ENCODE measurements at places on chromosomes 11 and 22.
A peak's percentile ranks its signal among the peaks of the same experiment; 100 is the strongest.

GRCh38 chr11:86108191-86108590 lies 39.3 kb upstream of the PICALM start:
- no peak for DNase-seq

GRCh38 chr11:110430267-110431050 lies 711 bp downstream of the FDX1 start:
- no peak for DNase-seq

DNA sequence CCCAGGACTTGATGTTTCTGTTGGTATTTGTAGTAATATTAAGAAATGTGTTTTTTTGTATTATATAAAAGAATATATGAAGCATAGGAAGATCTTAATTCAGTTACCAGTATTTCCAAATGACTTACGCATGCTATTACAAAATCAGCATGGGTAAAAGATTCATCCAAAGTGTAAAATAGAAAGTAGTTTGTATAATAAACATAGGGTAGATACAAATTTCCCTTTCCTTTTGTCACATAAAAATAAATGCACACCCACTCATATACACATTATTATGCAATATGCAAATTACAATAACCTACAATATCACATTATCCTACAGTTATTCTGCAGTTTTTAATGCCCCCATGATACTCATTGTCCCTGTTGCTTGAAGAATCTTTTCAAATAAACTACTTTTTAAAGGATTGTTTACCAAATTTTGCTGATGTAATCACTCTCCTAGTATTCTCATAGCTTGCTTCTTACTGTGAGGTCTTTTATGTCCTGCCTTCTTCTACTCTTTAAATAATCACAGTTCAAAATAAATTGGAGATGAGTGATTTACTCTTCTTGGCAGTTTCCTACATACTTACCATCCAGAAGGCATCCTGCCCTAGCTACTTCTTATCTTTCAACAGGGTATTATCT lies 244.0 kb downstream of the CASP12 start:
- no peak for DNase-seq

DNA sequence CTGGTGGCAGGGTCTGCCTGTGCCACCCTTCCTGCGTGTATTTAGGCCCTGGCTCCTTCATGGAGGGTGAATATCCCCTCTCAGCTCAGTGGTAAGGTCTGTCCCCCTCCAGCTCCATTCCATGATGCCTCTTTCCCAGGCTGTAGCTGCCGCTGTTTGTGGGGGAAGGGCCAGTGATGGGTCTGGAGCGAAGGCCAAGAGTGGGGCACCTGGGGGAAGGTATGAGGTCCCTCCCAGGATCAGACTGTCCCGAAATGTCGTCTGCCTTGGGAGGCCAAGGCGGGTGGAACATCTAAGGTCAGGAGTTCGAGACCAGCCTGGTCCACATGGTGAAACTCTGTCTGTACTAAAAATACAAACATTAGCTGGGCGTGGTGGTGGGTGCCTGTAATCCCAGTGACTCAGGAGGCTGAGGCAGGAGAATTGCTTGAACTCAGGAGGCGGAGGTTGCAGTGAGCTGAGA lies 1.1 kb downstream of the CD151 start:
- DNase-seq: no peak

- no peak for DNase-seq
These were observed 112.9 kb upstream of the DDI1 start for GRCh38 chr11:103923451-103923931.

DNA sequence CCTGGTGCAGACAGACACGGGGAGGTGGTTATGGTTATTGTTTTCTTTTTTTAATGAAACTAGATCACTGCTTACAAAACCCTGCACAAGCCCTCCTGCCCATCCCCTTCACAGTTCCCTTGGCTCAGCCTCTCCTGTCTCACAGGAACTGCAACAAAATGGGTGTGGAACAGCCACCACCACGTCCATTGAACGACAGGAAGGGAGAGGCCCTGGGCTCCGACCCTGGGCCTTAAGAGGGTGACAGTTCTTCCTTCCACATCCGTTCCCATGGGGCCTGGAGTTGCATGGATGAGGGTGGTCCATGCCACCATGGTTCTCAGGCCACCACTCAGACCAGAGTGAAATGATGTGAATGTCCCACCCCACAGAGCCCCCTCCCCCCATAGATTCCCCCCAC lies 15.7 kb downstream of the PRPF19 start:
- DNase-seq: no peak

- no peak for DNase-seq
These were observed 60.3 kb downstream of the MAML2 start for GRCh38 chr11:96282625-96283220.

DNA sequence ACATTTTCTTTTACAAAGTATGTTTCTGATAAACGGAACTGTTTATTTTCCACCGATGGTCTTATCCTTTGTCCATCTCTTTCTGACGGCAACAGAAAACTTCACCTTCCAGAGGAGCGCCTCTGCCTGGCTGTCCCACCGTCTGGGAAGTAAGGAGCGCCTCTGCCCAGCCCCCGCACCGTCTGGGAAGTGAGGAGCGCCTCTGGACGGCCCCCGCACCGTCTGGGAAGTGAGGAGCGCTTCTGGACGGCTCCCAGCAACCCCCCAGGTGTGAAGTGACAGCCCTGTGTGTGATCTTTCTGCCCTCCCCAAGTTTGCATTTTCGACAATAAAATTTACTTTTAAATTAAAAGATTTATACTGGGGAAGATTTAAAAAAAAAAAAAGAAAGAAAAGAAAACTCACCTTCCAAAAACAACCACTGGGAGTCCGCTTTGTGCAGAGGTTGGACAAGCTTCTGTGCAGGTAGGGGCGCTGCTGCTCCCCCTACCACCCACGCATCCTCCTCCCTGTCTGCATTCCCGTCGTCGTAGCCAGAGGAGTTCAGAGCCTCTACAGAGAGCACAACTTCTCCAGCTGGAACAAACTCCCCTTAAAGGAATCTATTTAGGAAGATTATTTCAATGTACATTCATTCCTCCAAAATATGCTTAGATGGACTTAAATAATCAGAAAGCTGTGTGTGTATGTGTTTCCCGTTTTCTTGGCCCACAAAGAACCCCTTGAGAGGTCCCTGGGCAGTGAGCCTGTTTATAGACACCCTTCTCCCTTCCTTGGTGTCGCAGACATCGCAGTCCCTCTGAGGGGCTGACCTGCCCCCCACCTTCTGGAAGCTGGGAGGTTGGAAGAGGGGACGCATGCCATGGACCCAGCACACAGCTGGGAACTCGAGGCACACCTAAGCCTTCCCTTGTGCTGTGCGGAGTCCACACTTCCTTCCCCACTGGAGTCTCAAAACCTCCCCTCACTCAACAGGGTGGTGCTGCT lies 849 bp upstream of the APOBEC3B start:
- DNase-seq: no peak

- no peak for DNase-seq
These were observed 50.5 kb downstream of the NNMT start for GRCh38 chr11:114346709-114347141.

GRCh38 chr11:19974886-19975285 lies 185.4 kb downstream of the DBX1 start:
- no peak for DNase-seq

GRCh38 chr11:75373201-75373600 lies 21.7 kb upstream of the ARRB1 start:
- DNase-seq: no peak

GRCh38 chr11:10568486-10568941 lies at the start of gene LYVE1:
Gene LYVE1 (minus strand): TSS chr11:10568665. CDS start chr11:10568532, 133 bp downstream.
- DNase-seq: no peak

DNA sequence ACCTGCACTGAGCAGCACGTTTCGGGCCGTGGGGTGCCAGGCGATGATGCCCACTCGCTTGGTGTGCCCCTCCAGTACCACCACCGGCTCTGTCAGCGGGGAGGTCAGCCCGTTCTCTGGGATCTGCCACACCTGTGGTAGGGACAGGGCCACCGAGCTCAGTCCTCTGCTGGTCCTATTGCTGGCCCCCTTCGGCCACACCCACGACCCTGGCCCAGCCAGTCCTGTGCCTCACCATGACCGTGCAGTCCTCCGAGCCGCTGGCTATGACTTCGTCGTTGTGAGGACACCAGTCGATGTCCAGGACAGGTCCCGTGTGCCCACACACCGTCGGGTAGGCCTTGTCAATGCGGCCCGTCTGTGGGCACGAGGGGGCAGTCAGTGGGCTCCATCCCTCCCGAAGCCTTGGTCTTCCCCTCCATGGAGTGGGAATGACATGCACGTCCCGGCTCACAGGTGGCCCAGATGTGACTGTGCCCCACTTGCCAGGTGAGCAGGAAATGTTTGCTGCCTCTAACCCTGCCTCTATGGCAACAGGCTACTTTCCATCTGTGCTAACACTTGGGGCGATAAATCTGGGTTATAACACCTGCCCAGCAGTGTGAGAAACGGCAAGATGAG lies 1.4 kb downstream of the CORO1B start:
- DNase-seq: no peak

DNA sequence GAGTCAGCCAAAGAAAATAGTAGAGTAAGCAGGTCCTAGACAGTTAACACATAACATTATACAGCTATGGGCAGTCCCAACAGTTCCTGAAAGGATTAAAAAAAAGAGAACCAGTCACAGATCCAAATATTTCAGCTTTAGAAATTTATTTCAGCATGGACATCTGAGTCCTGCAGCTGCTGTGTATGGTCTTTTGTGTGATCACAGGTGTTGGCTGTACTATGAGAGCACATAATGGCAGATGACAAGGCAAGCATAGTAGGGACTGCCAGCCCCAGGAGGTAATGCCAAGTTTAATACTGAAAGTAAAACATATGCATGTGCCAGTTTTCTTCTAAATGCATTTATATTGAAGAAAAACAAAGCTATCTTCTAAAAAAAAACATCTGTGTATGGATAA lies 158.1 kb downstream of the GRIA4 start:
- no peak for DNase-seq

GRCh38 chr11:120703358-120704152 lies 192.0 kb downstream of the GRIK4 start:
- no peak for DNase-seq

- no peak for DNase-seq
These were observed 29.0 kb downstream of the ELMOD1 start for GRCh38 chr11:107619926-107620325.

GRCh38 chr11:100756559-100756958 lies 69.5 kb downstream of the ARHGAP42 start:
- DNase-seq: no peak

- peak; percentile 0 for DNase-seq
These were observed 1.7 kb upstream of the LRRC4C start for GRCh38 chr11:41461057-41461681.

- DNase-seq: no peak
These were observed 32.4 kb downstream of the MCAM start for GRCh38 chr11:119284344-119285157.

DNA sequence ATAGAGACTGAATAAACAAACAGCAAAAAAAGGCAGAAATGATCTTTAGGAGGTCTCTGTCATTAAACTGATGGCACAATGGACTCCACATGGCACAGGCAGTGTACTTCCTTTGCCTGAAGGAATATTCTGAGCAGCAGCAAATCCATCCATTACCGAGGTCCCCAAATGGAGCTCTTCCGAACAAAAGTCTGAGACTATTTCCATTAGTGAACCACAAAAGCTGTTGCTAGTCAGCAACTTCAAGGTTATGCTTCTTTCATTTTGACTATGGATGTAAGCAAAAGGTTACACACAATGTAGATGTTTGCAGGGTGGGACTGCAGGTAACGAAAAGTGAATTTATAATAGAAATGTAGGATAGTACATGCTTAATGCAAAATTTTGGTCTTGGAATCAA lies 14.5 kb downstream of the NARS2 start:
- no peak for DNase-seq

- no peak for DNase-seq
These were observed 144.3 kb downstream of the TEAD1 start for GRCh38 chr11:12818333-12819015.

DNA sequence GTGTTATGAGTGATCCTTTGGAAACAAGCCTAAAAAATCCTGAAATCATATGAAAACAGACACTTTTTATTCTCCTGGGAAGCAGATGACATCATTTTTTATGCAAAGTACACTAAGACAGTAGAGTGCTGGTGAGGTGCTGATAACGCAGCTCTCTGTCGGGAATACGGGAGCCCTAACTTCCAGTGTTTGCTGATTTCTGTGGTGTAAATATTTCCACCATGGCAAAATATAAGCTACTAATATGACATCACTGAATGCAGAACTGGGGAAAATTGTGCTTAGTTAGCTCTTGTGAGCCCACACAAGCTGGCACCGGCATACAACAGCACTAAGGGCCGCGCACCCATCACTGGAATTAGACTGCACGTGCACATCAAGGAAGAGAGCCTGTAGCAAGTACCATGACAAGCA lies 82.6 kb downstream of the FAM76B start:
- no peak for DNase-seq

GRCh38 chr11:66081505-66081904 lies 11.4 kb downstream of the PACS1 start:
- peak; percentile 7 for DNase-seq

GRCh38 chr11:19311308-19312030 lies 70.7 kb upstream of the E2F8 start:
- DNase-seq: peak; percentile 62

- DNase-seq: no peak
These were observed 28.9 kb downstream of the CUL5 start for GRCh38 chr11:108037636-108038035.

- no peak for DNase-seq
These were observed 1039.2 kb downstream of the TBC1D22A start for GRCh38 chr22:47801541-47802245.

- no peak for DNase-seq
These were observed 12.7 kb downstream of the RBFOX2 start for GRCh38 chr22:36015811-36016529.

- DNase-seq: no peak
These were observed 29.1 kb downstream of the CSF2RB start for GRCh38 chr22:36942556-36942955.

DNA sequence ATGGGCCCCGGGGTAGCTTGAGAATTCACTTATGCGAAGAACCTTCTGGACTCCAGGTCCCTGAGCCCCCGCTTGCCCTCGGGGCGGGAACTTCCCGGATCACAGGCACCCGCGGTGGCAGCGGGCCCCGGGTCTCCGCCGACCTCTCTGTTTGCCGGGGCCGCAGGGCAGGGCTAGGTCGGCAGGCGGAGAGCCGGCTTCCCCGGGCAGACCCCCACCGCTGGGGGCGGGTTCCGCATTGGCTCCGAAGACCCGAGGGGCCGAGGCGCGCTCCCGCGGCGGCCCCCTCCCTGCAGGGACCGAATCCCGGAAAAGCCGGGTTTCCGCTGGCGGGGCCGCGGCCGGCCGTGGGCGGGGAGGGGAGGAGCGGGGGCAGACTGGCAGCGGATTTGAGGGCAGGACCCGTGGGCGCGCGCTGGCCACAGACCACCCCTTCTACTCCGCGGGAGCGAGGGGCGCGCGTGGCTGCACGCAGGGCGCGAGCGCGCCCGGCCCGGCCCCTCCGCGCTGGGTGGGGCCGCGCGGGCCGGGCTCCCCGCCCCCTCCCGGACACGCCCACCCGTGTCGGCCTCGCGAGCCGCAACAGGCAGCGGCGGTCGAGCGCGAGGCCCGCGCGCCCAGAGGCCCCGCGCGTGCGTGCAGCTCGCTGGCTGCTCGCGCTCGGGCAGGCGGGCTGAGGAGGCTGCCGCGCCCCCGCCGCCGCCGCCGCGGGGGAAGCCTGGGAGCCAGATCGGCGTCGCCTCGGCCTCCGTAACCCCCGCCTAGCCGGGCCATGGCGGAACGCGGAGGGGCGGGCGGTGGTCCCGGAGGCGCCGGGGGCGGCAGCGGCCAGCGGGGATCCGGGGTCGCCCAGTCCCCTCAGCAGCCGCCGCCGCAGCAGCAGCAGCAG lies at the start of gene PACS1:
Gene PACS1, plus strand, starts transcription at position 558 of the 889 bp plus-strand sequence. Its CDS starts 215 bp downstream, at position 773.
- no peak for DNase-seq

- no peak for DNase-seq
These were observed 1.1 kb downstream of the CREB3L1 start for GRCh38 chr11:46278387-46279125.

GRCh38 chr11:559020-559620 lies 1.4 kb downstream of the LMNTD2 start:
- DNase-seq: no peak

All from NCI-H1694 (cell line).